Psoas muscle (tissue), 8 donors: ENCODE measurements at places on chromosomes 6 and 20. TPM values are rescaled to one million over a fixed set of nuclear protein-coding genes. Genes with fewer than 3 reads are reported as not detected.
A peak's percentile ranks its signal among the peaks of the same experiment; 100 is the strongest.

RHAG gene
- total RNA-seq: not detected

RPP40 gene
- 6.2 TPM for total RNA-seq

ANKRD66 gene
- total RNA-seq: not detected

TAGAP gene
- 0.54 TPM for total RNA-seq

SNAP25 gene
- total RNA-seq: not detected

CGA gene
- 0.52 TPM for total RNA-seq

JAG1 gene
- 35.4 TPM for total RNA-seq

KDM1B gene
- total RNA-seq: 18.1 TPM

GRCh38 chr6:90494067-90494780 is 92.6 kb downstream of the MAP3K7 start:
- H3K36me3 ChIP-seq: no peaks in the 10 kb centered on the region
- peaks cover 9% of the 10 kb centered on the region for H3K27me3 ChIP-seq
- no peak for DNase-seq
- H3K4me1 ChIP-seq: no peaks in the 10 kb centered on the region

GRCh38 chr6:114052141-114052540 is 81.2 kb upstream of the HDAC2 start:
- no peak overlapping the region for H3K4me3 ChIP-seq
- no peak for DNase-seq
- H3K27me3 ChIP-seq: no peaks in the 10 kb centered on the region
- no peaks in the 10 kb centered on the region for H3K36me3 ChIP-seq
- H3K4me1 ChIP-seq: no peaks in the 10 kb centered on the region

DNA sequence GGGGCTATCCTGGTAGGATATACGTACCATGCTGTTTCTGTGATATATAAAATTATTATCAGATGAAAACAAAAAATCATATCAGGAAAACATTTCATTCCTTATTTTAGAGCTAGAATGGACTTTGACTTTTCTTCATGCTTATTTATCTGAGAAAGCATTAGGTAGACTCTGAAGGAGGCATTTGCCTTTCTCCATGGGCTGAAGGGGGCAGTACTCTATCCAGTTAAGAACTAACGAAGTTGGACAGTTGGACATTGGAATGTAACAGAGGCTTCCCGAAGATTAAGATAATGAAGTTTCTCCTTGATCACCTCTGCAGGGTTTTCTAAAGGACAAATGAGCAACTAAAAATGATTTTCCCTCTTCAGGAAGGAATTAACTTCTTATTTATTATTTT is 233.9 kb downstream of the SAMD5 start:
- H3K27me3 ChIP-seq: no peaks in the 10 kb centered on the region
- H3K36me3 ChIP-seq: no peaks in the 10 kb centered on the region
- no peak for DNase-seq

DNA sequence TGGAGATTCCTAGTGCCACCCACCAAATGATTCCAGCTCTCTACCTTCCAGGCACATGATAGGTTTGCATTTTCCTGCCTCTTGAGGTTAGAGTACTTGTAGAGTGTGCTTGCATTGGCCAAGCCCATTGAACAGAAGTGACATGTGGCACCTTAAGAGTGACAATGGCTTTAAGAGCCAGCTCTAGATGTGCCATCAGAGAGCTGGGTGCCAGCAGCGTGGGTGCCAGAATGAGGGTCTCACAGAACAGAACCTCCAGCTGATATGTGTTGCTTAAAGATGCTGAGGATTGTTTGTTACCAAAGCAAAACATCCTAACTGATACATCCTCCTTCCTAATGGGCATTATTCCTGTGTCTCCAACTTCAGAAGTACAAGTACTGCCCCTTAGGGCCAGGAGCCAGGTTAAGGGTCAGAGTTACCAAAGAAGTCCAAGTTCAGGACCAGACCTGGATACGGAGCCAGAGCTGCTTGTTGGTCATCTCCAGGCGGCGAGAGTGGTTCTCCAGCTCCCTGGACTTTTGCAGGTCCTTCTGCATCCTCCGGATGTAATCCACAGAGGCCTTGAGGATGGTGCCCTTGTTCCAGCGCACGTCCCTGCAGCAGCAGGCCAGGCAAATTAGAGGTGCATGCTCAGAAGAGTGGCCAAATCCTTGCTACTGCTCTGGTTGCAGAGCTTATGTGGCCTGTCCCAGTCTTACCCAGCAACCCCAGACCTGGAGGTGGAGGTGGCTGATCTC is 47.5 kb downstream of the MDFI start:
- no peak overlapping the region for H3K4me3 ChIP-seq
- no peaks in the 10 kb centered on the region for H3K36me3 ChIP-seq
- H3K4me1 ChIP-seq: peaks cover 39% of the 10 kb centered on the region
- no peaks in the 10 kb centered on the region for H3K27me3 ChIP-seq
- no peak overlapping the region for H3K27ac ChIP-seq
- no peak for DNase-seq

DNA sequence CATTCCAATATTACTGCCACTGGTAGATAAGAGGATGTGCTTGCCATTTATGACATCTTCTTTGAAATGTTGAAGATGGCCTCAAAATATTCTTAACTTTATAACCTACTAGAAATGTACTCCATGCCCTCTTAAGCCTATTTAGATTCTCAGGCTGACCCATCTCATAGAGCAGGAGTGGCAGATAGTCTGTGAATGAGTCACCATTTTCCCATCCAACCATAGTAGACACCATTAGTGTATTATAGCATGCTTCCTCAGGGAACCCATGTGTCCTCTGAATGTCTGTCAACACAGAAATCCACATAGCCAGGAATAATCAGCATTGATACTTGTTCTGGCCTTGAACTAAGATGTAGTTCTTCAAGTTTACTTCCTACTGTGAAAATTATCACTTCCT is 150.2 kb downstream of the IMPG1 start:
- no peaks in the 10 kb centered on the region for H3K36me3 ChIP-seq
- H3K4me3 ChIP-seq: no peak overlapping the region
- no peaks in the 10 kb centered on the region for H3K4me1 ChIP-seq
- no peak overlapping the region for H3K27ac ChIP-seq

- H3K36me3 ChIP-seq: no peaks in the 10 kb centered on the region
- DNase-seq: no peak
- peak overlapping the region; percentile 59 for H3K4me3 ChIP-seq
- H3K4me1 ChIP-seq: peaks cover 24% of the 10 kb centered on the region
- peaks cover 47% of the 10 kb centered on the region for H3K27me3 ChIP-seq
- no peak overlapping the region for H3K27ac ChIP-seq
These were observed 3.9 kb upstream of the PRDM13 start for GRCh38 chr6:99602520-99603420.

DNA sequence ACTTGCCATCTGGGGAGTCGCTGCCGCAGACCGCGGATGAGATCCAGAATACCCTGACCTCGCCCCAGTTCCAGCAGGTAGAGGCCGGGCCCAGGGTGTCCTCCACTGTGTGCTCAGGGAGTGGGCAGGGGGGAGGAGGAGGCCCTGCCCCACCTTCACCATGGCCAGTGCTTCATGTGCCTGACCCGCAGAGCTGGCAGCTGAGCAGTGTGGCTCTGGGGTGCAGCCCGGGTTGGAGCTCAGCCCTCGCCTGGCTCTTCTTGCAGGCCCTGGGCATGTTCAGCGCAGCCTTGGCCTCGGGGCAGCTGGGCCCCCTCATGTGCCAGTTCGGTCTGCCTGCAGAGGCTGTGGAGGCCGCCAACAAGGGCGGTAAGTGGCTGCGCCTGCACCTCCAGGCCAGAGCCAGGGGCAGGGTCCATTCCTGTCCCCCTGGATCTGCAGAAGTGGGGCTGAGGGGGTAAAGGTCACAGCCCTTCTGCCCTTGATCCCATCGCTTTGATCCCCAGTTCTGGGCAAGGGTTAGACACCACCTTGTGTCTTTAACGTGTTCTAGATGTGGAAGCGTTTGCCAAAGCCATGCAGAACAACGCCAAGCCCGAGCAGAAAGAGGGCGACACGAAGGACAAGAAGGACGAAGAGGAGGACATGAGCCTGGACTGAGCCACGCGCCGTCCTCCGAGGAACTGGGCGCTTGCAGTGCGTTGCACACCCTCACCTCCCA is 5.5 kb downstream of the ADRM1 start:
- H3K27ac ChIP-seq: no peak overlapping the region
- peak; percentile 77 for DNase-seq
- H3K4me3 ChIP-seq: no peak overlapping the region
- H3K4me1 ChIP-seq: peaks cover 41% of the 10 kb centered on the region

- H3K27ac ChIP-seq: no peak overlapping the region
- no peaks in the 10 kb centered on the region for H3K36me3 ChIP-seq
- H3K4me3 ChIP-seq: no peak overlapping the region
- no peaks in the 10 kb centered on the region for H3K4me1 ChIP-seq
These were observed 8.3 kb upstream of the PRND start for GRCh38 chr20:4713401-4713800.

- peak; percentile 75 for DNase-seq
- peaks cover 4% of the 10 kb centered on the region for H3K4me1 ChIP-seq
- H3K27me3 ChIP-seq: no peaks in the 10 kb centered on the region
- peaks cover 6% of the 10 kb centered on the region for H3K36me3 ChIP-seq
- no peak overlapping the region for H3K4me3 ChIP-seq
- peak overlapping the region; percentile 55 for H3K27ac ChIP-seq
These were observed 30.6 kb downstream of the MRPL14 start for GRCh38 chr6:44096612-44097011.

DNA sequence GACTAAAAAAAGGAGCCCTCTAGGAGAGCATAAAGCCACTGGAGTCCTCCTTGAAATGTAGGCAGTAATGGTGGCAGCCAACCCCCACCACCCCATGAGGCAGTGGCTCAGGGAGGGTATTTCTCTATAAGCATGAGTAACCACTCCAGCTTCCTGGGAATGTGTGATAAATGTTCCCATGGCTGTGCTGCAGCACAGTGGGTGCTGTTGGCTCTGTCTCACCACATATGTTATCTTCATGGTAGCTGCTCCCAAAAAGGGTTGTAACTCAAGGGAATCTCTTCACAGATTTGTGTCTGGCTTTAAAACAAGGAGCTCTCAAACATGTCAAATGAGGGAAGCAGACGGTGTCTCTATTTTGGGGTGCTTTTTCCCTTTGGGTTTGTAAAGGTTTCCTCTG is 7.5 kb upstream of the PHACTR1 start:
- H3K36me3 ChIP-seq: no peaks in the 10 kb centered on the region
- no peak for DNase-seq
- H3K27ac ChIP-seq: no peak overlapping the region
- H3K4me3 ChIP-seq: no peak overlapping the region

DNA sequence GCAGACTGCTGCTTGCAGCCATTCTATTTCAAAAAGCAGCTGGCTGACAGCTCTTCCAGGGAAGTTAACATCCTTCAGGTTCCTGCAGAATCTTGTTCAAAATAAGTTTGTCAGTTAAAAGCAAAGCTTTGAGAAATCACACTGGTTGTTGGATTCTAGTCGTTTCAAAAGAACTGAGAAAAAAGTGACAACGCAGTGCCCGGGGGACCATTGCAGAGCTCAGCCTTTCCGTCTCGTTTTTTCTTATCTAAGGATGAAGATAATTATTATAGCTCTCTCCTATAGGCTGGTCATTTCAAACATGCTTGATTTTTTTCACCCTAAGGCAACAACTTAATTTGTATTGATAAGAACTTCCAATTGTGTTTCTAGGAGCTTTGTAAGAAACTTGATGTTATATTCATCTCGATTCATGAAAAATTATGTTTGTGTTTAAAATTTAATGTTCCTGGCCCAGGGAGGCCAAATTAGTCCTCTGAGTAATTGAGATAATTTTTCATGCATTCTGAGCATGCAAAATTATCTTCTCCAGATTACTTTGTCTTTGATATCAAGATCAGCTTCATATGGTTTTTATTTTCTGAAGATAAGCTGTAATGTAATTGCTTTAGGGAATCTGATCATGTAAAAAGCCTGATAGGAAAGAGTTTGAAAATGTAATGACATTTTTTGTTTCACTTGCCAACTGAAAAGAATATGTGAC is 58.4 kb downstream of the SNAP25 start:
- H3K27me3 ChIP-seq: no peaks in the 10 kb centered on the region
- H3K27ac ChIP-seq: no peak overlapping the region
- H3K4me3 ChIP-seq: no peak overlapping the region

GRCh38 chr20:11267762-11268335 is 594.0 kb upstream of the JAG1 start:
- peaks cover 11% of the 10 kb centered on the region for H3K4me1 ChIP-seq
- no peak overlapping the region for H3K4me3 ChIP-seq
- no peak for DNase-seq
- no peaks in the 10 kb centered on the region for H3K36me3 ChIP-seq
- no peaks in the 10 kb centered on the region for H3K27me3 ChIP-seq
- peak overlapping the region; percentile 20 for H3K27ac ChIP-seq

GRCh38 chr6:134740473-134741199 is 209.3 kb downstream of the ALDH8A1 start:
- H3K27ac ChIP-seq: no peak overlapping the region
- DNase-seq: no peak
- peaks cover 8% of the 10 kb centered on the region for H3K4me1 ChIP-seq
- H3K27me3 ChIP-seq: no peaks in the 10 kb centered on the region
- no peaks in the 10 kb centered on the region for H3K36me3 ChIP-seq

DNA sequence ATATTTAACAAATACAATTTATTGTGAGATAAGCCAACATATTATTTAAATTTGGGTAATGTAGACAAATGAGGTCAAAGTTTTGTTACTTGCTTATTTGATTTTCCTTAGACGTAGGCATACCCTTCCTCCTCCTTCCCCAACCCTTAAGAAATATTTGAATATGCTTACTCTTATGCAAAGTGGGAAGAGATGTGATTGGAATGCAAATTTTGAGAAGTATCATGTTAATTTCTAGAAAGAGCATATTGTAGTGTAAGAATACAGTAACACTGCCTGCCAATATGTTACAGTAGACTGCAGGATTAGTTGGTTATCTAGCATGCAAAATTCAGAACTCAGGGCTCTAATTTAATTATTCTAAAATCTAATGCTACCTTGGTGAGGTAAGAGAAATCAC is 32.9 kb downstream of the CRISP1 start:
- H3K4me3 ChIP-seq: no peak overlapping the region
- no peaks in the 10 kb centered on the region for H3K27me3 ChIP-seq
- H3K27ac ChIP-seq: no peak overlapping the region
- no peak for DNase-seq
- no peaks in the 10 kb centered on the region for H3K4me1 ChIP-seq

GRCh38 chr20:32204205-32205109 is 3.1 kb downstream of the PLAGL2 start:
- DNase-seq: no peak
- H3K27me3 ChIP-seq: no peaks in the 10 kb centered on the region
- H3K27ac ChIP-seq: peak overlapping the region; percentile 96
- peaks cover 75% of the 10 kb centered on the region for H3K4me1 ChIP-seq

GRCh38 chr6:51841626-51842025 is 245.8 kb downstream of the PKHD1 start:
- no peak overlapping the region for H3K4me3 ChIP-seq
- H3K27me3 ChIP-seq: no peaks in the 10 kb centered on the region
- H3K4me1 ChIP-seq: peaks cover 5% of the 10 kb centered on the region
- DNase-seq: no peak
- no peak overlapping the region for H3K27ac ChIP-seq

DNA sequence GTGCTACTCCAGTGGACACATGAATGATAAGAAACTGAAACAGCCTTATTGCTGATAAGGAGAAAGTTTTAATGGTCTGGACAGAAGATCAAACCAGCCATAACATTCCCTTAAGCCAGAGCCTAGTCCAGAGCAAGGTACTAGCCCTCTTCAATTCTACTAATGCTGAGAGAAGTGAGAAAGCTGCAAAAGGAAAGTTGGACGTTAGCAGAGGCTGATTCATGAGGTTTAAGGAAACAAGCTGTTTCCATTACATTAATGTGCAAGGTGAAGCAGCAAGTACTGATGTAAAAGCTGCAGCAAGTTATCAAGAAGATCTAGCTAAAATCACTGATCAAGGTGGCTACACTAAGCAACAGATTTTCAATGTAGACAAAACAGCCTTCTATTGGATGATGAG is 634.4 kb downstream of the KIF16B start:
- H3K27me3 ChIP-seq: no peaks in the 10 kb centered on the region
- H3K4me1 ChIP-seq: no peaks in the 10 kb centered on the region
- no peak overlapping the region for H3K4me3 ChIP-seq
- H3K27ac ChIP-seq: no peak overlapping the region

- H3K4me3 ChIP-seq: no peak overlapping the region
- H3K27me3 ChIP-seq: no peaks in the 10 kb centered on the region
- no peak overlapping the region for H3K27ac ChIP-seq
- no peak for DNase-seq
These were observed 28.7 kb downstream of the GNAS start for GRCh38 chr20:58880994-58881752.
